ENCODE measurements at places on chromosomes 1 and 21. TPM values are rescaled to one million over a fixed set of nuclear protein-coding genes. Genes with fewer than 3 reads are reported as not detected.

DNA sequence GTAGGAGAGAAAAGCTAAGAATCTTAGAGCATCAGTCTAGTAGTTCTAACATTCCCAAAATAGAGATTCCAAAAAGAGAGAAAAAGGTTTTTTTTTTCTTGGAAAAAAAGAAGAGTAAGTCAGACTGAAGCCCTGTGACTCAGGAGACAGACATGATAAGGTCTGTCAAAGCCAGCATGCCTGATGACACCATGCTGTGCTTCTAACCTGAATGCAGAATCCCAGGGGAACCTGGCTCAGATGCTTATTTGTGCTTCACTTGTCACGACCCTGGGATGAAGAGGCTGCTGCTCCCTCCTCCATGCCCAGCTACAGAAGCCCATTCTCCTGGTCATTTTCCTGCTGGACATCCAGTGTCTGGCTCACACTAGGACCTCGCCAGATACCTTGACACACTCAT lies 44.3 kb downstream of the ERICH3 start:
- DNase-seq: no peak

GRCh38 chr1:209746451-209747165 lies 9.2 kb upstream of the TRAF3IP3 start:
- DNase-seq: no peak

The PAQR6 gene
- not detected for total RNA-seq

GRCh38 chr1:213256438-213257087 lies 205.5 kb downstream of the RPS6KC1 start:
- no peak for DNase-seq

DNA sequence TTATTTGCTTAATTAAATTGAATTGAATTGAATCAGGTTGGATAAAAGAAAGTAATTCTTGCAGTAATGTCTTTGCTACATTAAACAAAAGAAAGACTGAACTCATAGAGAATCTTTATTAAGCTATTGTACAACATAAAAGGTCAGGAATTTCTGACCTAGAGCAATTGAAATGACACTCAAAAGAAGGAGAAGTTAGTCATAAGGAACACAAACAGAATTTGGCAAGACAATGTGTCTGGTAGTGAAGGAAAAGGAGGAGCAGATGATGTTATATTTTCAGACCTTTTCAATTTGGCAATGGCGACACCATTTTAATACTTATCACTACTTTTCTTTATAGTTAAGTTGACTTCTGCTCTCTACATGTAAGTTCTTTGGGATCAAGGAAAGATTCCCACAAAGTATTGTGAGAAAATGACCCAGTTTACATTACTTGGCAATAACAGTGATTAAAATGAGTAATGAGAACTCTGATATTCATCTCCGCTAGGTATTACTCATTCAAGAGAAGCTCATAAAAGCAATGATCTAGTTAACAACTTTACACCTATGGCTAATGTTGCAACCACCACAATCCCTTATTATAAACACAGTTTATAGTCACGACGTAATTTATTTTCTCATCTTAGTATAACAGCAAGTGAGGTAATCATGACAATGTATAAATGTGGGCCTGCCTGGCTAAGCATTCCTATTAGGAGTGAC lies 14.7 kb upstream of the KRTAP21-1 start:
- DNase-seq: no peak

GRCh38 chr1:226688808-226689207 lies 50.3 kb downstream of the ITPKB start:
- no peak for DNase-seq

The CXADR gene
- 0.83 TPM for total RNA-seq

GRCh38 chr1:2639607-2640521 lies 7.0 kb upstream of the MMEL1 start:
- no peak for DNase-seq

- no peak for DNase-seq
Measured at GRCh38 chr1:73593364-73593763, 604.6 kb downstream of the LRRIQ3 start.

DNA sequence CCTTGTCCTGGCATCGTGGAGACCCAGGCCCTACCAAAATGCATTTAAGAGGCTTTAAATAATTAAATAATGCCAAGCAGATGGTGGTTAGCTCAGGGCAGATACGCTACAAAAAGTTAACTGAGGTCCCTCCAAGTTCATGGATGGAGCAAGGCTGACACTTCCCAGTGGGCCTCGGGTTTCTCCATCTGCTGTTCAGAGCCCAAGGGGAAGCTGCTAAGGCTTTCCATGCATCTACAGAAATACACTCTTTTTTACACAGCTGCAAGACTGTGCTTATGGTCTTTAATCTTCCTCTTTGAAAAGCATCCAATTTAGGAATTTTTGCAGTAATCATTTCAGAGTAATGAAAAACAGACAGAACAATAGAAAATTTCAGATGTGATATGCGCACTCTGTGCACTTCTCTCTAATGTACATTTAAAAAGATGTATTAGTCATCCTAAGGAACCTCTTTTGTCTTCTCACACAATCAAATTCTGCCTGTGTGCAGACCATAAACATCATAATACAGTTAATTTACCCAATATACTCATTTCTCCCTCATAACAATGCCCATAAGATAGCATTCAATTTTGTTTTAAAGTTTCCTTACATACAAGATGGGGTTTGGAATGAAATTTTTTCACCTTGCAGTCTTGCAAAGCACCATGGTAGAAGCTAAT lies 173.2 kb upstream of the ATP1B1 start:
- DNase-seq: no peak
